ENCODE measurements at places on chromosomes 16 and 17.
A peak's percentile ranks its signal among the peaks of the same experiment; 100 is the strongest.

DNA sequence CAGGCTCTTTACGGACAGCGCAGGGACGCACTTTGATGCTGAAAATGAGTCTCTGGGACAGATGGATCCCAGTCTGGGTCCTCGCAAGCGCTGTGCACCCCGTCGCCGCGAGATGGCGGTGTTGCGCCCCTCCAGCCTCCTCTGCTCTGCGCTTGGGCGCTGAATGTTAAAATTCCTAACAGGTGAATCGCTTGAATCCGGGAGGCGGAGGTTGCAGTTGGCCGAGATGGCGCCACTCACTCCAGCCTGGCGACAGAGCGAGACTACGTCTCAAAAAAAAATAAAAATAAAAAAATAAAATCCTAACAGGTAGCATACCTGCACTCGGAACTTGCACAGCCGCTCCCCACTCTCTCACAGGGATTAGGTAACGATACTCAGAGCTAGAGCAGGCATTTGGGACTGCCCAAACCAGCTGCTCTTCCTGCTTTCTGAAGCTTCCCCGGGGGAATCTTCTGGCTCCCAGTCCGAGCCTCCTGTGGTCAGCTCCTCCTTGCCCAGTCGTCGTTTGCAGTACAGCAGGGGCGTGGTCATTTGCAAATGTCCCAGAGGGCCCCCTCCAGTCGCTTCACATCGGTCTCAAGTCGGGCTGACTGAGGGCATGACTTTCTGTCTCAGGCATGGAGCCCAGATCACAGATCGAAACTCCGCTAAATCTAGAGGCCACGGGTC is 26.2 kb upstream of the OSGIN1 start:
- peak; percentile 59 for DNase-seq

GRCh38 chr16:3519581-3519980 is 18.8 kb downstream of the CLUAP1 start:
- DNase-seq: no peak

DNA sequence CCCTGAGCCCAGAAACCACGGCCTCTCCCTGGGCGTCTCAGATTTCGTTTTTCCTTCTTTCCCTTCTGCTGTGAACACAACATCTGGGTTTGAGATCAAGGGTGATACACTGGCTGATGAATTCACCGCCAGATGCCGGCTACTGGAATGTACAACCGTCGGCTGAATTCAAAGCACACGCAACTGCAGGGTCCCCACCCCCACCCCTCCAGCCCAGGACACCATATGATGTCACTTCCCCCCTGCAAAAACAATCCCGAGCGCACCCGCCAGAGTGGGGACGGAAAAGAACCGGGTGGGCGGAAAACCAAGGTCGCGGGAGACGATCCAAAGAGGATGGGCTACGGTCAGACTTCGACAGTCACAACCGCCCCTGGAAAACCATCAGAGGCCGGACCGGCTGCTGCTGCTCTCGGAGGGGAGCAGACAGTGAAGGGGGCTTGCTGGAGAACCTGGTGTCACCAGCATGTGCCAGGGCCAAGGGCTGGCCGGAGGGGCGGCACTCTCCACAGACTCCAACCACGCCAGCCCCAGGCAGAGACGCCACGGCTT is 23.3 kb downstream of the CEP295NL start:
- DNase-seq: no peak

DNA sequence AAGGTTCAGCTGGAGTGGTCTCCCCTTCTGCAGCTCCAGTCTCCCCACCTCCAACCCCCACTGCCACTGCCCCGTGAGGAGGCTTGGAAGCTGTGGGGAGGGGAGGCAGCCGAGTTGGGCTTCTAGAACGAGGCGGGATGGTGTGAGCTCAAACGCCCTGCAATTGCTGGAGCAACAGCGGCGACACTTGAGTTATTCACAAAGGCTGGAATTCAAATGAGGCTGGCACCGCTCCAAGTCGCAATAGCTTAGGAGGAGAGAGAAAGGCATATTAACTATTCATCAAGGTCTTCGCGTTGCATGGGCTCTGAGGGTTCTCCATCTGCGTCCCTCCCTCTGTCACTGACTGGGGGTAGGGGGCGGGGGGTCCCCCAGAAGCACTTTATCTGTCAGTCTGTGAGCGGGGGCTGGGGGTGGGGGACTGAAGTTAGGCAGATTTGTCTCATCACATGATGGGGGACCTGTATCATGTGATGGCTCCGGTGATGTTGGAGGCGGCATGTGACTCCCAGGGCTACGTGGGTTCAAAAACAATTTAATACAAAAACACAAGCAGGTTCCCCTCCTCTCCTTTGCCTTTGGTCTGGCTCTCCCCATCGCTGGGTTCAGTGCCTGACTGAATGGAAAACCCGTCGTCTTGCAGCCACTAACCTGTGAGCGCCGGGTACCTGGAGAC is 70.5 kb downstream of the RBBP6 start:
- DNase-seq: peak; percentile 22

GRCh38 chr16:53482123-53482522 is 20.9 kb downstream of the AKTIP start:
- no peak for DNase-seq

GRCh38 chr17:80195671-80196529 is 24.2 kb downstream of the SGSH start:
- DNase-seq: no peak

- no peak for DNase-seq
These were observed 86.8 kb upstream of the WSB1 start for GRCh38 chr17:27207073-27207513.

DNA sequence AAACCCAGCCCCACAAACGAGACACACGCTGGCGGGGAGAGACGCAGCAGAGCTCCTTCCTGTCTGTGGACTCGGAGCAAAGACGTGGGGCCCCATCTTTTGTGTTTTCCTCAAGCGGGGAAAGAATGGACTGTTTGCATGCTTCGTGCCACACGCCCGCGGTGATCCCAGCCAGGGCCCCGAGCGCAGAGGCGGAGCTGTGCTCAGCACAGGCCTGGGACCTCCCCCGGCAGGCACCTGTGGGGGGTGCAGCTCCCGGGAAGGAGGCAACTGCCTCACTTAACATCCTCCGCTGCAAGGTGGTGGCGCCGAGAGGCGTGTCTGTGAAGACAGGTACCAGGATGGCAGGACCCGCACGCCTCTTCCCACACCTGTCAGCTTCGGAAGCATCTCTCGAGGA is 19.1 kb downstream of the TRARG1 start:
- no peak for DNase-seq

DNA sequence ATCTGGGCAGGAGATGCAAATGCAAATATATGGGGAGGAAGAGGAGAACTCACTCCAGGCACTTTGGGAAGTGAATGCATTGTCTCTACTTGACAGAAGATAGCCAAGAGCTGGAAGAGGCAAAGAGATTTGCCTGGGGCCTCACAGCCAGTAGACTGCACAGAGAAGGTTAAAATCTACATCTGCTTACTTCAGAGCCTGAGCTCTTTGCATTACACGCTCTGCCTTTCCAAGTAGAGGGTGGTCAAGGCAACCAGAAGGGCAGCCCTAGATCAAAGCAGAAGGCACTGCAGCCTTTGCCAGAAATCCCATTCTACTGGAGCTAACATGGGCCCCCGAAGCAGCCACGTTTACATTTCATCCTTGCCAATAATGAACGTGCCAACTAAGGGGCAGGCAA is 407.2 kb upstream of the CCL2 start:
- DNase-seq: no peak

GRCh38 chr16:86452451-86452850 is 57.9 kb upstream of the FOXF1 start:
- no peak for DNase-seq

DNA sequence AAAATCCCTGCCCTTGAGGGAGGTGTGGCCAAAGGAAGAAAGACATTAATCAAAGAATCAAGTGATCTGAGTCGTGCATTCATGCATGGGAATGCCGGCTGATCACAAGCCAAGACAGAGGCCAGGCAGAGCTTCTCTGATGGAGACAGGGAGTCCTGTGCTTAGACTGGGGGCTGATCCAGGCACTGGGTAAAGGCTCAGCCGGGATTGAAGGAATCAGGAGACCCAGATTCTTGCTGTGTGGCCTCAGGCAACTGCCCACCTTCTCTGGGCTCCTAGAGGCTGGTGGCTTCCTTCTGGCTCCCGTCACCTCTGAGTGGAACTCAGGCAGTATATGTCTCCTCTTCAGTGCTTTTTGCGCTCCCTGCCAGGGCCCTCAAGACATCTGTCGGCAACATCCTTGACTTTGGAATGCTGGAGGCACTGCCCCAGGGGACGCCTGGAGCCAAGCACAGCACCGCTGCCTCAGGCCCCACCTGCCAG is 17.7 kb downstream of the RAI1 start:
- no peak for DNase-seq

- DNase-seq: no peak
These were observed 2.7 kb upstream of the NFE2L1 start for GRCh38 chr17:48045316-48046001.

DNA sequence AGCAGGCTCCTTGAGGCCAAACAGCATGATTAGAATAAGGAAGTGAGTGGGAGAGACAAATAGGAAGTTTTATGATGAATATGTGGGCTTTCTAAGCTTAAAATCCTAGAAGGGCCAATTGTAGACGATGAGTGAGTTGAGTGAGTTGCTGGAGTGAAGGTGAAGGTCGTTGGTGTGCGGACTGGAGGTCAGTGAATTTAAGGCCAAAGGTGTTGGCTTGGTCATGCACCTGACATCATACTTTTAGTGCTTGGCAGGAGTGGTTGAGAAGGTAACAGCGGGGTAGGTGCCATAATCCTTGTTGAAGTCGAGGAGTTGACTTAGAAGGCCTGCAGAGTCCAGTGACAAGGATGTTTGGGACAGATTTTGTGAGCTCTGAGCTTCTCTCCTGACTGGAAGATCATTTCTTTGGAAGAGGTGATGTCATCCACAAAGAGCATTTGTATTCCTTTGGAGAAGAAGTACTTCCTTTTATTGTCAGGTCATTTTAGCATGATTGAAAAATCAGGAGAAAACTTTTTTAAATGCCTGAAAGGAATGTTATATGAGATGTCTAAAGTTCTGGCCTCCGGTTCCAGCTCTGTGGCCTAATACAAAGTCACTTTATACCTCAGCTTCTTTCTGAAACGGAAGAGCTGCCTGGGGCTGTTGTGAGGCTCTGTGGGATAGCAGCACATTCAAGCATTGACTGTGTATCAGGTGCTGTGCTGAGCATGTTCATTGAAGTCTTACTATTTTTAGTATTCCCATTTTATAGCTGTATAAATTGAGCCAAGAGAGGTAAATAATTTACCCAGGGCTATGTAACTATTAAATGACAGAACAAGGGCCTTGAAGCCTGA is 53.6 kb upstream of the TBX2 start:
- DNase-seq: no peak

DNA sequence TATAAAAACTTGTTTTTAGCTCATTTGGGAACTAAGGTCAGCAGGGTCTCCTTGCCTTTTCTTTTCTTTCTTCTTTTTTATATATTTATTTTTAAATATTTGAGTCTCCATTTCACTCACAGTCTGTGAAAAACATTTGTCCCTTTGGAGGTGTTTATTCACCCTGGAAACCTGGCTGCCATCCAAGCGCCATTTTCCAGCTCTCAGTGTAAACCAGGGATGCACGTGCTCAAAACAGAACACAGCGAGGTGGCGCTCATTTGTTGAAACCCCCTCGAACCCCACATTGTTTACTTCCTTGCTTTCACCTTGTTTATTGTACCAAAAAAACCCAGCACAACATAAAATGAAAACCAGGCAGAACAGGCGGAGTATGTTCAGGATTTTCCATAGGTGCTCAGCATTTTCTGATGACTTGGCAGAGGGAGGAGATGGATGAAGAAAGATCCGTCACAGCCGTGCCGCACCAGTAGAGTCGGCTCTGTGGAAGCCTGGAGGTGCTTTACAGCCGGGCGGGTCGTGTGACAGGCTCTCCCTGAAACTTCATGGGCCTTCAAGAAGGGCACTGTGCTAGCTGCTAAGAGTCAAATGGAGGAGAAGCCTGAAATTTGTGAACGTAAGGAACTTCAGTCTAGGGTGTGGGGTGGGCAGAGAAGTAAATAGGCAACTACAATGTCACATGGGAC is 284.4 kb downstream of the FOXL1 start:
- no peak for DNase-seq

GRCh38 chr17:71338396-71338795 is 782.4 kb upstream of the SOX9 start:
- DNase-seq: no peak

DNA sequence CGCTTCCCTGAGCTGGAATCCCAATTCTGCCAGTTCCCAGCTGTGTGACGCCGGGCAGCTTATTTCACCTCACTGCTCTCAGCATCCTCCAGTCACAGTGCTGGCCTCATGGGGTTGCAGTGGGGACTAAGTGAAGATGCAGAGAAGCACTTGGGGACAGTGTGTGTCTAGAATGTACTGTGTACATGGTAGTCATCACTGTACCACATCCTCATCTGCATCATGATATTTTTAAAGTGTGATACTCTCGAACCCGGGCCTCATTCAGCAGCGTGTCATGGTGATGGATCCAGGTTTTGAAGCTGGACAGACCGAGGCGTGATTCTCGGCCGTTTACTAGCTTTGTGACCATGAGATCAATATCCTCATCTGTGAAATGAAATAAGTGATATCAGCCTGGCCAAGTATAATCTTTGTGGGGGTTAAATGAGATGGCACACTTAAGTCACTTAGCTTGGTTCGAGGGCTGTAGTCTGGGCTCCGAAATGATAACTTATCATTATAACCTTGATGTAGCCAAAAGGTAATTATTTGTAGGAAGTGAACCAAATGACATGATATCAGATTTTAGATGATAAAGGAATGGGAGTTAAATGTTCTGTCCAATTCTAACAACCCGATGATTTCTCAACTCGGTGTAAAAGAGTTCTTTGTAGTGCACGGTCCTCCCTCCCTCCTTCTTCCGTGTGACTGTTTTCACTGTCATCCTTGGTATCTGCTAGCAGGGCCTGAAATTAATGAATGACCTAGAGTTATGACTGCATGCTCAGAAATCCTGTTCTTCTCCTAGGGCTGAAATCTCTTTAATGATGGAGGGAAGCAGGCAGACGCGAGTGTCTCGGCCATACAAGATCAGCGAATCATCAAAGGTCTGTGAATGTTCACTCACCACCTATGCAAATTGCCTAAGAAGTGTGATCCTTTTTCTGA is 2.0 kb downstream of the KLHL36 start:
- no peak for DNase-seq
